ENCODE measurements at places on chromosomes 6 and 20.

- no peak for DNase-seq
Observed at GRCh38 chr20:23013429-23013828, 21.7 kb upstream of the SSTR4 start.

GRCh38 chr6:145405006-145405551 lies 330.2 kb downstream of the EPM2A start:
- no peak for DNase-seq

- DNase-seq, result no peak
Observed at GRCh38 chr6:12608016-12608860, 108.3 kb upstream of the PHACTR1 start.

DNA sequence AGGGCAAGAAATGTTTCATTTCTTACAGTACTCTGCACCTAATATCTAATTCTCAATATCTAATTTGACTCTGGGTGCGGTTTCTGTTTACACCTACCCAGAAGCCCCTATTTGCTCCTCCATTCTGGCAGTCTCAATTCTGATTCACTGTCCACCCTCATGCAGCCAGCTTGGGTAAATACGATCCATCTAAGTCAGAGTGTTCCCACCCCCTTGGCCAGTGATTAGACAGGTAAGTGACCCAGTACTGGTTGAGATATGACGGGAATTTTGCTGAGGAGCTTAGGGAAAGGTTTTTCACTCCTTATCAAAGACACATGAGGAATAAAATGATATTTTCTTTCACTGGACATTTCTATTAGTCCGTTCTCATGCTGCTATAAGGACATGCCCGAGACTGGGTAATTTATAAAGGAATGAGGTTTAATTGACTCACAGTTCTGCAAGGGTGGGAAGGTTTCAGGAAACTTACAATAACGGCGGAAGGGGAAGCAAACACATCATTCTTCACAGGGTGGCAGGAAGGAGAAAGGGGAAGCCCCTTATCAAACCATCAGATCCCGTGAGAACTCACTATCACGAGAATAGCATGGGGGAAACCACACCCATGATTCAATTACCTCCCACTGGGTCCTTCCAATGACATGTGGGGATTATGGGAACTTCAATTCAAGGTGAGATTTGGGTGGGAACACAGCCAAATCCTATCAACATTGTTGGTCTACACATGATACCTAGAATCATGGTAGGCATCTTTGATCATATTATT lies 29.4 kb downstream of the GLO1 start:
- DNase-seq, result no peak
